ENCODE measurements at places on chromosomes 1 and 21. TPM values are rescaled to one million over a fixed set of nuclear protein-coding genes. Genes with fewer than 3 reads are reported as not detected.

Gene MATN1
- total RNA-seq: not detected

Gene CD1E
- total RNA-seq: not detected

Gene TRIM17
- 0.69 TPM for total RNA-seq

Gene TRIM62
- 8.9 TPM for total RNA-seq

Gene LRRC53
- total RNA-seq: not detected

Gene LCA5L
- total RNA-seq: 0.33 TPM

Gene ALX3
- total RNA-seq: not detected

Gene WDR77
- total RNA-seq: 71.6 TPM

Gene CNTN2
- total RNA-seq: not detected
